T-cell (primary cell): ENCODE measurements at places on chromosomes 3 and 15.

DNA sequence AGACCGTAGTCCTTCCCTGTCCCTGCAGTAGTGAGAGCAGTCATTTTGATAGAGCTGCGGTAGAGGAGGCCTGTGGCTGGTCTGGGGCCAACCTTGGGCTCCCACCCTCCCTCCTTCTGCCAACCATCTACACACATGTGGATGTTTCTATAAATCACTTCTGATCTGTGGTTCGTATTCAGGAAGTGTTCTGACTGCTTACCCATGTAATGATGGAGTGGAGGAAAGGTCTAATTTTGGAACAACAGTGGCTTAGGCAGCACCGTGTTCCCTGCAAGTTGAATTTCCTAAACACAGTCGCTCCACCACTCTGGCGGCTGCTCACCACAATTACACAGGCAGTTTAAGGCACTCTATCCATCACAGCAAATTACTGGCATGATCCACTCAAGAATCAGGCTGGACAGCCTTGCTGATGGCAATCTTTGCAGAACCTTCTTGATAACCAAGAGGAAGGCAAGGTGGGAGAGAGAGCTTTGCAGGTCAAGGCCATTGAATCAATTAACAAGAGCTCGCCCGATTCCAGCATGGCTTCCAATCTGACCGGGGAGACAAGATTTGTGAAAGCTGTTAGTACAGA, 104.7 kb upstream of the VEPH1 start:
- no peak overlapping the region for H3K4me3 ChIP-seq
- H3K36me3 ChIP-seq: no peaks in the 10 kb centered on the region
- no peak for DNase-seq
- no peak overlapping the region for H3K27ac ChIP-seq

- no peak for DNase-seq
- no peak overlapping the region for H3K27ac ChIP-seq
- H3K4me1 ChIP-seq: peaks cover 14% of the 10 kb centered on the region
- H3K27me3 ChIP-seq: no peaks in the 10 kb centered on the region
- H3K4me3 ChIP-seq: no peak overlapping the region
- H3K36me3 ChIP-seq: no peaks in the 10 kb centered on the region
These were observed 143.9 kb upstream of the UMPS start for GRCh38 chr3:124586126-124587052.

- no peak overlapping the region for H3K4me3 ChIP-seq
- H3K27ac ChIP-seq: no peak overlapping the region
- no peaks in the 10 kb centered on the region for H3K36me3 ChIP-seq
- no peak for DNase-seq
- H3K27me3 ChIP-seq: no peaks in the 10 kb centered on the region
These were observed 397.4 kb downstream of the FEZF2 start for GRCh38 chr3:61975936-61976335.

DNA sequence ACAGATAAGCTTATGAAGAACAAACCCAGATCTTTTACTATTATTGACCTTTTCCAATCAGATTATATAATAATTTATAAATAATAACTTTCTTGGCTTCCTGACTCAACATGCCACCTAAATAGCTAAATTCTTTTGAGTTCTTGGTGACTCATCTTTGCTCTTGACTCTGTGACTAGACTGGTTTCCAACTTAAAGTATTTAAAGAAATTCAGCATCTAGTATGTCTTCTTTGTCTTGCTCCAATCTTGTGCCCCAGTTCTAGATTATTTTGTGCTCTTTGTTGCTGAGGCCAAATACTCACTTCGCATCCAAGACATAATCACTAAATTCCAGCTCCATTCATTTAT, 483.2 kb upstream of the TBL1XR1 start:
- H3K27me3 ChIP-seq: no peaks in the 10 kb centered on the region
- H3K36me3 ChIP-seq: no peaks in the 10 kb centered on the region
- peak overlapping the region; percentile 54 for H3K27ac ChIP-seq
- no peak overlapping the region for H3K4me3 ChIP-seq

DNA sequence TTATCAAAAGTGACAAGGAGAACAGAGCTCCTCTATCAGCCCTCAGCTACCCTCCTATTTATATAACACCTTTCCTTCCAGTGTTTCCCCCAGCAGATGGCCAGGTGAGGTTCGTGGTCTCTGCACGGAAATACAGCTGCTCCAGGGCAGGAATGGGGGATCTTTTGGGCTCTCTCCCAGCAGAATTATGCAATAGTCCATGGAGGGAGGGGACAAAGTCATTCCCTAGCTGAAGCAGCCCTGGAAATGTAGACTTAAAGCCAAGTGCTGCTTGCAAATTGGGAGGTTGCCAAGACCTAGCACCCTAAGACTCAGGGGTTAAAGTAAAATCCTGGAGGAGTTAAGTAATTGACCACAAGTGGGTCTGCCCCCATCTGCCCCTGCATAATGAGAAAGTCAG, 256.3 kb downstream of the LRTM1 start:
- no peak overlapping the region for H3K4me3 ChIP-seq
- no peak overlapping the region for H3K27ac ChIP-seq
- no peaks in the 10 kb centered on the region for H3K4me1 ChIP-seq
- H3K27me3 ChIP-seq: no peaks in the 10 kb centered on the region
- H3K36me3 ChIP-seq: no peaks in the 10 kb centered on the region

DNA sequence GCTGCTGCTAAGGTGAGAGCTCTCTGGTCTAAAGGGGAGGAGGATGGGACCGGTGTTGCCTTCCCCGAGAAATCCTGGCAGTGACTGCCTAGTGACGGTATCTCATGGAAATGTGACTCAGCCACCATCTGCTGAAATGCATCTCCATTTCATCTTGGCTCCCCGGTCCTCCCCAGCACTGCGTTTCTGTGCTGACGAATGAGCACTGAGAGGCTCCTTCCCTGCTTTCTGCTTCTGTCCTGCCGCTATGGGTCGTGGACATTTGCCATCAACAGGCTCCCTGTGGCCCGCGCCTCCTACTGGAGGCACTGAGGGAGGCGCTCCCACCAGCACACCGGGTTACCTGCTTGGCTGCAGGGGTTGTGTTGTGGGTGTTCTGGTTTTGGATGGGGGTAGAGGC, 13.5 kb upstream of the SEC13 start:
- no peak overlapping the region for H3K27ac ChIP-seq
- no peaks in the 10 kb centered on the region for H3K36me3 ChIP-seq
- peaks cover 4% of the 10 kb centered on the region for H3K4me1 ChIP-seq
- no peaks in the 10 kb centered on the region for H3K27me3 ChIP-seq

DNA sequence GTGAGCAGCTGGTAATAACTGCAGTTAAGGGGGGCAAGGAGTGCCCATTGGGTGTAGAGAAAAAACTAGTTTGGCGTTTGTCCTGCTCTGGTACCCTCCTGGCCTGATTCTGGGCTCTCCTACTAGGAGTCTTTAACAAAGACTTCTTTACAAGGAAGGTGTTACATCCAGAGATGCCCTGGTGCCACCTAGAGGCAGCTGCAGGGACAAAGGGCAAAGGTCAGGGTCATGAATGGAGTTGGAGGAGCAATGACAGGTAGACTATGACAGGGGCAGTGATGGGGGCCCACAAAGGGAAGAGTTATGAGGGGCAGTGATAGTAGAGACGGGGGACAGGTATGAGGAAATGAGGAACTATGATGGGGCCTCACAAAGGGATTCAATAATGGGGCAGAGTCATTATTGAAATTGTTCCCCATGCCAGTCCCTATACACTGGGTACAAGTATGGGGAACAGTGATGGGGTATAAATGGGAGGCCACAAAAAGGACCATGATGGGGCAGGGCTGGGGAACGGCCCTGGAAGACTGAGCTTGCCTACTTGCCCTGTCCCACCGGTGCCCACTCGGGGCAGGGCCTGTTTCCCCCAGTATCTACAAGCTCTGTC, 7.9 kb downstream of the CCDC71 start:
- H3K27me3 ChIP-seq: no peaks in the 10 kb centered on the region
- H3K4me1 ChIP-seq: no peaks in the 10 kb centered on the region
- no peak overlapping the region for H3K27ac ChIP-seq

DNA sequence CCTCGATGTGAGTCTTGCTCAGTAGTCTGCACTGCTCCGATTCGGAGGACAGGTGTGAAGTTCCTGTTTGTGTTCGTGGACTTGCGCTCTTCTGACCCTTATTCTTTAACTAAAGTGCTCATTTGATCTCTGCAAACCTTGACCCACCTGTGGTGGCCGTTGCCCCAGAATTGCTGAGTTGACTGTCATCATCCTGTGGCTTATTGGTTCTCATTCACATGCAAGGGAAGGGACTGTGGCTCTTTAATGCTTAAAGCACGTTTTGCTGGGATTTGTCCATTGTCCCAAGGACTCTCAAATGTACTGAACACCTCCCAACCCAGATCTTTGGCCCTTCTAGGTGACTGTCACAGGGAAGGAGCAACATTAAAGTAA, 13.4 kb downstream of the SYNM start:
- no peaks in the 10 kb centered on the region for H3K4me1 ChIP-seq
- no peak for DNase-seq
- H3K36me3 ChIP-seq: no peaks in the 10 kb centered on the region
- H3K4me3 ChIP-seq: no peak overlapping the region
- H3K27me3 ChIP-seq: no peaks in the 10 kb centered on the region

GRCh38 chr15:56307180-56307579, 58.0 kb upstream of the TEX9 start:
- no peaks in the 10 kb centered on the region for H3K36me3 ChIP-seq
- no peaks in the 10 kb centered on the region for H3K27me3 ChIP-seq
- DNase-seq: no peak
- no peak overlapping the region for H3K4me3 ChIP-seq

DNA sequence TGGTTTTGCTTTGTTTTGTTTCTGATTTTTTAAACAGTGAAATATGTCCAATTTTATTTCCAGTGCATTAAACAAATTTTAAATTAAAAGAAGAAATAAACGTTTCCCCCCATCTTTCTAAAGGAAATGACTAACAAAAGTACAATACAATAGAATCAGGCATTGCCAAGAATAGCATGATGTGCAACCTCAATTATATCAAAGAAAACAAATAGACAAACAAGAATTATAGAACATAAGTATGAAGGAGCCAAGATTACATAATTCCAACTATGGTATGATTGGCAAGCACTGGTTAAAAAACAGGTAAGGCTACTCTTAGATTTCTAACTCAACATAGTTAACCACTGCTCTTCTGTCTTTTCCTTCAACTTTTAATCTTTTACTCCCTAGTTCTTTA, 26.4 kb downstream of the TIGIT start:
- no peaks in the 10 kb centered on the region for H3K36me3 ChIP-seq
- H3K4me1 ChIP-seq: peaks cover 17% of the 10 kb centered on the region
- H3K27me3 ChIP-seq: no peaks in the 10 kb centered on the region
- no peak overlapping the region for H3K4me3 ChIP-seq

- DNase-seq: peak; percentile 57
- H3K4me1 ChIP-seq: no peaks in the 10 kb centered on the region
- no peaks in the 10 kb centered on the region for H3K27me3 ChIP-seq
These were observed 43.9 kb upstream of the PLXND1 start for GRCh38 chr3:129650256-129650872.

- H3K27ac ChIP-seq: peak overlapping the region; percentile 63
- H3K27me3 ChIP-seq: no peaks in the 10 kb centered on the region
- no peaks in the 10 kb centered on the region for H3K36me3 ChIP-seq
These were observed 31.2 kb upstream of the USP3 start for GRCh38 chr15:63473007-63473748.

DNA sequence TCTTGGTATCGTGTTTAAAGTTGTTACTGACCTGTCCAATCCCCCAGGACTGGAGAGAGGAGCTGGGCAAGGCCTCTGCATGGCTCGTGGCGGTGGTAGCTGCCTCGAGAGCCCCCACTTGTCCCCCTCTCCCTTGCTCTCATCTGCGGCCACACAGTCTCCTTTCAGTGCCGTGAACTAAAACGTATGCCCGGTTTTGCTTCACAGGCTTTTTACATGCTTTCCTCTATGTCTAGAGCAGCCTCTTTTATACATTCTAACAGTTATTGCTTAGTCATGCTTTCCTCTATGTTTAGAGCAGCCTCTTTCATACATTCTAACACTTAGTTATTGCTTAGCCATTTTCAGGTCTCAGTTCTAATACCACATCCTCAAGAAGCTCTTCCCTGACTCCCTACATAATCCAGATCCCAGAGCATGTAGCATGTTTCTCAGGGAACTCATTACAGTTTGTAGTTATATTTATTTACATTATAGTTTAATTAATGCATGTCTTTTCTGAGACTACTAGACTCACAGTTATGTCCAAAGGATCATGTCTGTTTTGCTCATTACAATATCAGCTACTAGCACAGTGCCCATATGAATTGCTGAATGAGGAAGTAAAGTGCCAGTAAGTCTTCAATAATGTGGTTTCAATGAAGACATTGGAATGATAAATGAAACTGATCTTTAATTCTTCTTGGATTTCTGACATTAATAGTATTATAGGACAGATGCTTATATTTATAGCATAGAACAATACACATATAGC, 66.5 kb upstream of the TBL1XR1 start:
- no peak overlapping the region for H3K27ac ChIP-seq
- H3K36me3 ChIP-seq: no peaks in the 10 kb centered on the region
- no peak for DNase-seq
- no peaks in the 10 kb centered on the region for H3K27me3 ChIP-seq

- H3K27ac ChIP-seq: no peak overlapping the region
- H3K4me1 ChIP-seq: peaks cover 13% of the 10 kb centered on the region
- no peak overlapping the region for H3K4me3 ChIP-seq
- DNase-seq: no peak
- no peaks in the 10 kb centered on the region for H3K36me3 ChIP-seq
These were observed 1.6 kb downstream of the DNAJC13 start for GRCh38 chr3:132418916-132419315.

DNA sequence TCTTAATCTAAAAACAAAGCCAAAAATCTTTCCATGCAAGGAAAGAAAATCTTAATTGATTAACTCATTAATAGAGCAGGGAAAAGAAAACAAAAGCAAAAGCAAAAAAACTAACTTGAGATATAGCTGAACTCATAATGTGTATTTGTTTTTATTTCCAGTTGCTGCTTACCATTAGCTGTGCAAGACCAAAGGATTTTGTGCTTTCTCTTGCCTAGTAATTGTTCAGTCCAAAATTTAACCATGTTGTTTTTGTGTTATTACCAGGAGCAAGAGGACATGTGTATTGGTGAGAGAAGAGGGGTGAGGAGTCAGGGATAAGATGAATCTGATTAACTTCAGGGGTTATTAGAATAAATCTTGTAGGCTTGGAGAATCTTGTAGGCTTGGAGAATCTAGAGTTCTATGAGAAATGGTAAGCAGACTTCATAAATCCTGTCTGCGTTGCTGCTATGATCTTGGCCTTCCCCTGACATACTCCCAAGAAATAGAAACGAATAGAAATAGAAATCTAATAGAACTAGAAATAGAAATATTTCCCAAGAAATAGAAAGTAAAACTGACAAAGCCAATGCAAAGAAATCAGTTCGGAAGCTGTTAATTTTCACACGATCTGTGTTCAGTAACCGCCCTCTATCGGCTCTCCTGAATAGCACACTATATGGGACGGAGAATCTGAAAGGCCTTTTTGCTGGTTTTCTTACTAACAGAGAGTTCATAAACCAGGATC, 72.6 kb upstream of the TNFSF10 start:
- no peaks in the 10 kb centered on the region for H3K27me3 ChIP-seq
- H3K4me1 ChIP-seq: peaks cover 20% of the 10 kb centered on the region
- H3K36me3 ChIP-seq: no peaks in the 10 kb centered on the region
- H3K27ac ChIP-seq: peak overlapping the region; percentile 28
- H3K4me3 ChIP-seq: peak overlapping the region; percentile 15
- peak; percentile 38 for DNase-seq
